ENCODE measurements at places on chromosomes 7 and 10. TPM values are rescaled to one million over a fixed set of nuclear protein-coding genes. Genes with fewer than 3 reads are reported as not detected.

DNA sequence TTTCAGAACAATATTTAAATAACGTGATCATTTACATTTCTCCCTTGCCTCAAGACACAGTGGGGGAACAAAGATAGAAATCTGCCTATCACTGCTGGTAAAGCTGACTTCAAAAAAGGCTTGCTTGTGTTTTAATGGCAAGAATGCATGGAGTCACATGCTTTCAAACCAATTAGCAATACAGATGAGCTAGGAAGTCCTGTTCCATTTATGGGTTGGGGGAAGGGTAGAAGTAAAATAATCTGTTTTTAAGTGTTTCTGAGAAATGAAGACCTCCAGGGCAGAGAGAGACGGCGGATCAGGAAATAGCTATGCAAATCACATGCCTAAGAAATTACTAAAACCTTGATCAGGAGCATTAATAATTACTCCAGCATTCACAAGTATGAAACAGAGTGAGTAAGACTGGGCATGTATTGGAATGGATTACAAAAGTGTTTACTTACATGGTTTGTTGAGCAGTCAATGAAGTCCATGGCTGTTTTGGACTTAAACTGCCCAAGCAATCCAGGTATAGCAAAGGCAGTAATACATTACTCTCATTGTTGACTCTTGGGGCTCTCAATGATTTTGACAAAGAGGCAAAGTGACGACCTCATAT, 142.0 kb downstream of the ARID5B start:
- no peak for DNase-seq

DNA sequence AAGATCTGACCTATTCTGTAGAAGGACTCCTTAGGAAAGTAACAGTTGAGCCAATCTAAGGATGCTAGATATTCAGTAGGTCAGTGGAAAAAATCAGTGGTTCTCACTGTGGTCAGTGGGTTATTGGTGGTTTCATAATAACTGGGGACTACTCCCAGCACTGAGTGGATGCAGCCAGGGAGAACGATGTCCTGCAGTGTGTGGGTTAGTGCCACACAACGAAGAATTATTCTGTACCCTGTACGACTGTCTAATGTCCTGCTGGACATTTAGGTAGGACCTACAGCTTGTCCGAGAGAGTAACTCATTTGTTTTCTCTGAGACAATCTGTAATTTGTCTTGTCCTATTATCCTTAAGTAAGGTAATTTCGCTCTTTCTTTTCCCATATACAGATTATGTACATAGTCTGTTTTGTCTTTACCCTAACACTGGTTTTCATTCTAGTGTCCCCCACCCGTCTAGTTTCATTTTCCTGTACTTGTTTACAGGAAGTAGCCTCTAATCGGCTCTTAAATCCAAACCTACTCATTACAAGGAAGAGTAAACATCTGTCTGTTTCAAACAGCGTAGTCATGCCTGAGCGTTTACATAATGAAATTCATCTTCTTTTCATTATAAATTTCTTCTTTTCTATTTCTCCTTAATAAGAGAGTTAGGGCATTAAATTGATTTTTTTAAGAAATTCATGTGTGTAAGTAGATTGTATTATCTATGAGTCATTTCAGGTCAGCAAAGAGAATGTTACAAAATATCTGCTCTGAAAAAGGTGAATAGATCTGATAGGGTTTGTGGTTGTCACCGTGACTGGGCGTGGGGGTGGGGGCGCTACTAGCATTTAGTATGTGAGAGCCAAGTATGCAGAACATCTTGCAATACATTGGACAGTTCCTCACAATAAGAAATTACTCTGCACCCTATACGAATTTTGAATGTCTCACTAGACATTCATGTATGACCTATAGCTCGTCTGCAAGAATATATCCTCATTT, 8.3 kb upstream of the ZC3HAV1L start:
- DNase-seq: no peak

DNA sequence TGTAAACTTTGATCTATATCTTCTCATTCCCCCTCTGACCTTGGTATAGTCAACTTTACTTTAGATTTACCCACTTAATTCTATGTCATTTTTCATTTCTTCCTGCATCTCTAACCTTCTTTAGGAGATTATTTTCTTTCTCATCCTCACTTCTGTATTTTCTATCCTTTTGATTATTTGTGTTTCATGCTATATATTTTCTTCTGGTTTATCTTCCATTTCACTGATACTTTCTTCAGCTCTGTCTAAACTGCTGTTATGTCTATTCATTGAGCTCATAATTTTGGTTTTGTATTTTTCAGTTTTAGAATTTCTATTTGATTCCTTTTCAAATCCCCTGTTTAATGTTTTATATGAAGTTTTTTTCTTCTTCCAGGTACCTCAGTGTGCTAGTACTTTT, 171.1 kb upstream of the LYZL1 start:
- no peak for DNase-seq

DNA sequence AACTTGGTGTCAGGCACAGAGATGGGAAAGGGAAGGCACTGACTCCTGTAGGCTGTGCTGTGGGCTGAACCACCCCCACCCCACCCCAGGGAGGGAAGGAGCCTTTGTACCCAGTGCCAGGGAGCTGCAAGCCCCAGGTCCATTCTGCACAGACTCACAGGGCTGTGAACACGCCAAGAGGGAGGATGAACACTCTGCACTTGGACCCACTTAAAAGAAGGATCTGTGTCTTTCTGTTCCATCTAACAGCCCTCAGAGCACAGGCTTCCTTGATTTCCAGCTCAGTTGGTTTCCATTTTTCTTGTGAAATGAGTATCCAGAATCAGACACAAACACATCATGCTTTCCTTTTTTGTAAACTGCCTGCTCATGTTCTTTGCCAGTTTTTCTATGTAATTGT, 84.9 kb downstream of the GRB10 start:
- DNase-seq: no peak

GRCh38 chr7:341841-342638, 52.1 kb downstream of the FOXL3 start:
- DNase-seq: no peak

- DNase-seq: no peak
Observed at GRCh38 chr7:158952776-158953175, 96.4 kb downstream of the DYNC2I1 start.

- no peak for DNase-seq
Observed at GRCh38 chr7:124550036-124550435, 215.6 kb downstream of the GPR37 start.

ACBD7 gene
- 8.0 TPM for polyA plus RNA-seq

HOGA1 gene
- polyA plus RNA-seq: 42.4 TPM

PRR15 gene
- 7.2 TPM for polyA plus RNA-seq

CYP2W1 gene
- 3.1 TPM for polyA plus RNA-seq

ENTPD1 gene
- polyA plus RNA-seq: 23.2 TPM

AKR1C2 gene
- polyA plus RNA-seq: 7.1 TPM

CCL24 gene
- polyA plus RNA-seq: 1.6 TPM

TMEM72 gene
- 67.0 TPM for polyA plus RNA-seq

Measured in left renal cortex interstitium (tissue), 4 donors.